A549 (cell line): ENCODE measurements at places on chromosomes 6 and 20.

- DNase-seq: no peak
These were observed 35.3 kb downstream of the CHMP4B start for GRCh38 chr20:33846291-33846935.

- no peak for DNase-seq
These were observed 39.9 kb downstream of the EDN3 start for GRCh38 chr20:59340201-59340885.

GRCh38 chr6:165776691-165777090 is 113.7 kb upstream of the PDE10A start:
- no peak for DNase-seq

- no peak for DNase-seq
These were observed 3.9 kb downstream of the HMGA1 start for GRCh38 chr6:34240329-34241248.

GRCh38 chr6:159609652-159610178 is 83.3 kb downstream of the SOD2 start:
- DNase-seq: no peak

GRCh38 chr6:111091987-111092386 is 4.7 kb downstream of the SLC16A10 start:
- DNase-seq: no peak

DNA sequence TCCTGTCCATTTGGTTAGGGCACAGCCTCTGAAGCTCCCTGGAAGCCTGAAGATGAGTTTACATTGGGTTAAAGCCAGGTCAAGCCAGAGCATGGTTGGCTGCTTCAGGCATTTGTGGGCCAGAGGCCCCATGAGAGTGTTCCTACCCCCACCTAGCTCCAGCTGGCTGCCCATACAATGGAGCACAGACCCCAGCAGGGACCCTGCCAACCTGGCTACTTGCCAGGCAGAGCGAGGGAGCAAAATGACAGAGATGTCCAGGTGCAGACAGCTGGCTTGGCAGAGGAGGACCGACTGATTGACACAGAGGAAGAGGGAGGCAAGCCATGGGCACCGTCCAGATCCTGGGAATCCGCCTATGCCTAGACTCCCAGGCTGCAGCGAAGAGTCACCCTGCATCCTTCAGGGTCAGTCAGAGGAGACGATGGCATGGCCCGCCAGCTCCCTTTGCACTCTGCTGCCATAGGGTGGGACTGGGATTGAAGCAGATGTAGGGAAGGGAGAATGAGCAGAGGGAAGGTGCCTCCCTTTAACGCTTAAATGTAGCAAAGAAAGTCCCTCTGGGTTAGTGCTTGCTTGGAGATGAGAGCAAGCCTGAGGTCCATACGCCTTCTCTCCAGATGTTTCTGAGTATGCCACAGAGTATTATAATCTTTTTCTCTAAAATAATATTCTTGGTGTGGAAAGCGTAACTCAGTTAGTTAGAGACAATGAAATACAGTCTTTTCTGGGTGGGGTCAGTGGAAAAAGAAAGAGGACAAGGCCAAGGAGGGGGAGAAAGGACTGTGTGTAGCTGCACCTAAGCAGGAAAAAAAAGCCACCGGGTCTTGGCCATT is 77.6 kb upstream of the FYN start:
- DNase-seq: no peak

DNA sequence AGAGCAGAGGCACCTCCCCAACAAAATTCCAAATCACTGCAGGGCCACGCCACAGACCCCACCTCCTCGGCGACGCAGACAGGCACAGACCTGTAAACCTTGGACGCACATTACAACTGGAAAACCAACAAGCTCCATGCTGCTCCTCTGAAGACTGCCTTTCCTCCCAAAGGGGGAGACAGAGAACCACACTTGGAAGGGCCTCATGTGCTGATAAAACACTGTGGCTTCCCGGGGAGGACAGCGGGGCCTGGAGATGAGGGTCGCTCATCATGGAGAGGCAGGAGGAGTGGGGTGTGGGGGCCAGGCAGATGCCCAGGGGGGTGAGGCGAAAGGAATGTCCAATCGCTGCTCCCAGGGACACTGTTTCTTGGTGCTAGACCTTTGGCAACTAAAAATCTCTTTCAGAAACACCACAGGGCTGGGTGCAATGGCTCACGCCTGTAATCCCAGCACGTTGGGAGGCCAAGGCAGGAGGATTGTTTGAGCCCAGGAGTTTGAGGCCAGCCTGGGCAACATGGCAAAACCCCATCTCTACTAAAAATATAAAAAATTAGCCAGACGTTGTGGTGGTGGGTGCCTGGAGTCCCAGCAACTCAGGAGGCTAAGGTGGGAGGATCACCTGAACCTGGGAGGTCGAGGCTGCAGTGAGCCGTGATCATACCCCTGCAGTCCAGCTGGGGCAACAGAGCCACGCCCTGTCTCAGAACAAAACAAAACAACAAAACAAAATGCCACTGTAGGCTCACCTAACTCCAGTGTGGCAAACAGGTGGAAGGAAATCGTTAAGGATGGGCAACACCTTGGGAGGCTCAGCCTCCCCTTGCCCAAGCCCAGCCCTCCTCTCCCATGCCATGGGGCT is 53.8 kb downstream of the ABHD12 start:
- DNase-seq: peak; percentile 33
